ENCODE measurements at places on chromosomes 1 and 21.

- DNase-seq = no peak
Measured at GRCh38 chr1:26574719-26575251, 45.2 kb downstream of the RPS6KA1 start.

- no peak for DNase-seq
Measured at GRCh38 chr1:93673163-93673829, 8.3 kb downstream of the BCAR3 start.

DNA sequence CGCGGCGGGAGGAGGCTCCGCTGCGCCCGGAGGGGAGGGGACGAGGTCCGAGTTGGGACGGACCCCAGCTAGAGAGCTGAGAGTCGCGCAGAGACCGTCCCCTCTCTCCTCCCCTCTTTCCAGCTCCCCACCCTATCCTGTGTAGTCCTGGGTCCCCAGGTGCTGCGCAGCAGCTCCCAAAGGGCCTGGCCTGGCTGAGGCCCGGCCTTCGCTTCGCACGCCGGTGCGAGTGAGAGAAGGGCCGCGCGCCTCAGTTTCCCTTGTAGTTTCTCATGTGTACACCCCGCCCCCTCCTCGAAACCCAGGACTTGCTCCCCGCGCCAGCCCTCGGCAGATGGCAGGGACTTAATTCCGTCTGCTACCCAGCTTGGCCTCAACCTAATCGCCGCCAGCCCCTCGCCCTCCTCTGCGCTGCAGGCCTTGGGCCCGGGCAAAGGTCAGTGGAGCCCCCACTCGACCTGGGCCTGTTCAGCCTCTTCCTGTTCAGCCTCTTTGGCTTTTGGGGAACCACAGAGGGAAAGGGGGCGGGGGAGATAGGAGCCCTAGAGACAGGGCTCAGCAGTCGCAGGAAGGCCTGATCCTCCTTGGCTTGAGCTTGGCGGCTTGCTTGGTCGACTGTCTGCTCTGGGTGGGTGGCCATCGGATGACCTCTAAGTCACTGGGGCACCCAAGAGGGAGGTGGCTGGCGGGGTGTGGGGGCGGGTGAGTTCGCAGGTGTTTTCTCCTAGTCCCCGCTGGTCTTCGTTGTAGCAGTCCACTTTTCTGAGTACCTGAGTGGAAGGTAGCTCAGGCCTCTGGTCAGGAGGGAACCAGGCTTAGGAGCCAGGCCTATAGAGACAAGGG, 1.0 kb downstream of the ZNF687 start:
- no peak for DNase-seq

GRCh38 chr21:44088401-44088780, 18.8 kb upstream of the PWP2 start:
- no peak for DNase-seq

GRCh38 chr1:229266832-229267500, 3.9 kb upstream of the RAB4A start:
- DNase-seq = no peak

GRCh38 chr1:37945743-37946702, 830 bp downstream of the INPP5B start:
- DNase-seq = no peak

GRCh38 chr1:65055747-65056146, 89.4 kb upstream of the JAK1 start:
- DNase-seq = no peak

DNA sequence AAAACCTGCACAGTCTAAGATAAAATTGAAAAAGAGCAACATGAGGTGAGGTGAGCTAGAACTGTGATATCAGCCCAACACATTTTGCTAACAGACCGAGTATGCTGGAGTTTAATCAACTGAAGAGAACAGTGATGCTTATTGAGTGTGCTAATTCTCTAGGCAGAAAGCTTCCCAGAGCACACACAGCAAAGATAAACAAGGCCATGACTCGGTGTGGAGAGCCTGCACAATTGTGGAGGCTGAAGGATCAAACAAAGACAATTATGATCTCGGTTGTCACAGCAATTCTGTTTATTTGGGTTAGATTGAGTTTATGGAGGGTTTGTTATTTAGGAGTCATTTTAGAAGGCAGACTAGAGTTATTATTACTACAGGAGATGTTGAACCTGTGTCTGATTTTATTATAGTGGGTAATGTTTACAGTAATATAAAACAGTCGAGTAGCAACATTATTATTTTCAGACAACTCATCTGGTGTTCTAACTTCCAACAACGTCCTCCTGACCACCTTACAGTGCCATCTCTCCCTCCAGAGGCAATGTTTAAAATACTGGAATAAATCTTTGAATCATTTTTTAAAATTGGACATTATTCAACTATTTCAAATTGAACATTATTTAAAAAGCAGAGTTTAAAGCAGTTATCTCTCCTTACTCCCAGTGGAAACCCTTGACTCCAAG, 40.2 kb downstream of the DPT start:
- DNase-seq = no peak

- DNase-seq = no peak
Measured at GRCh38 chr1:166785987-166786386, 53.3 kb upstream of the POGK start.

DNA sequence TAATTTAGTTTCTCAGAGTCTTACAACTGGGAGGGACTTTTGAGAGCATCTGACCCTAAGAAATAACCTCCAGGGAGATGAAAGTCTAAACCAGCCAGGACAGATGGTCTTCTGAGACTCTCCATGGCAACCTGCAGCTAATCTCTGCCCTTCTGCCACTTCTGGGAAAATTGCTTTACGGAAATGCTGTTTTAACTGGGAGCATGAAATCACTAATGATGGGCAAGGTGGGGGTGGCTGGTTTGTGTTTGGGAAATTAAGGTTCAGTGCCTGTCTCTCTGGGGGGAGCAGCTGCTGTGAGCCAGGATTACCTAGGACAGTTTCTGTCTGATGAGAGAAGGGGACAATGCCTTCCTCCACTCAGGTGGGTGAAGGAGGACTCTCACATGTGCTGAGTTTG, 33.2 kb downstream of the ROR1 start:
- DNase-seq = no peak

GRCh38 chr1:173504268-173504667, 27.1 kb downstream of the PRDX6 start:
- no peak for DNase-seq

- DNase-seq = no peak
Measured at GRCh38 chr1:6267686-6268322, 6.9 kb upstream of the GPR153 start.

GRCh38 chr1:35442734-35443133, 114.5 kb downstream of the KIAA0319L start:
- DNase-seq = no peak

DNA sequence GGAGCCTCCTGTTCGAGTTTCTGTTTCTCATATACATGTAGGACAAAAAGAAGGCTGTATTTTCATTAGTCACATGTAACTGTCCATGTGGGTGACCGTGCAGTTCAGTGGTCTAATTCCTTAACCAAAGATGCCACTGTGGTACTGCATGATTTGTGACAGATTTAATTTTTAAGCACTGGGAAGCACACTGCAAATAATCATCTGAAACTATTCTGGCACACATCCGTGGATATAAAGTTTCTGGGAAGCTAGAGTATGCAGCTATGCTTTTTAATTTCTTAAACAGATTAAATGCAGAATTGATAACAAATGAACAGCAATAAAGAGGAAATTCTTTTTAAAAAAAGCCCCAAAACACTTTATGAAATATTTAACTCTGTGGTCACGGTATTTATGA, 254.8 kb downstream of the LMO4 start:
- no peak for DNase-seq

DNA sequence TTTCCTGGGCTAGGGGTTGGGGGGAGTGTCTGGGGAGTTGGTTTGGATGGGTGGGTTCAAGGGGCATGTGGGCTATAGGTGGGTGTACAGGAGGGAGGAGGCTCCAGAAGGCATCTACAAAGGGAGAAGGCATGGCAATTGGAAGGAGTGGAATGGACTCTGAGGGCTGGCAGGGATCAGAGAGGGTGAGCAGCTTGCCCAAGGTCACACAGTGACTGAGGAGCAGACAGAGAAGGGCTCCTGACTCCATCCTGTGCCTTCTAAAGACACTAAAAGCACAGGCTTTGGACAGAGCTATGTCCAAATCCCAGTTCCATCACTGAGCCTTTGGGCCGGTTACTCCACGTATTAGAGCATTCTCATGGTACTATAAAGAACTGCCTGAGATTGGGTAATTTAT, 151.8 kb downstream of the PTPRU start:
- no peak for DNase-seq

- no peak for DNase-seq
Measured at GRCh38 chr1:14138687-14139086, 438.7 kb downstream of the PRDM2 start.

DNA sequence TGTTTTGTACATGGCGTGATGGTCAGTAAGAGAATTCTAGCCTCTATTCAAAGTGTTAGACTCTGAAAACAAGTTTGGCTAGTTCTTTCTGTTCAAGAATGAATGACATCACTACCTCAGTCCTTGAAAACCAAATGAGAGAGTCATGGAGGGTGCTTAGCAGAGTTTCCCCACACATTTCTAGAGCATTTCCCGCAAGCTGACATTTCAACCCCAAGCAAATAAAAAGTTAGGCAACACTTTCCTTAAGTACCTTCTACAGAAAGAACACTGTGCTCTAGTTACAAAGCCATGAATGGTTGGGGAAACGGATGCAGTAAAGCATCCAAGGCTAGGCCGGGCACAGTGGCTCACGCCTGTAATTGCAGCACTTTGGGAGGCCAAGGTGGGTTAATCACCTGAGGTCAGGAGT, 47.9 kb upstream of the SLC44A3 start:
- peak; percentile 57 for DNase-seq

DNA sequence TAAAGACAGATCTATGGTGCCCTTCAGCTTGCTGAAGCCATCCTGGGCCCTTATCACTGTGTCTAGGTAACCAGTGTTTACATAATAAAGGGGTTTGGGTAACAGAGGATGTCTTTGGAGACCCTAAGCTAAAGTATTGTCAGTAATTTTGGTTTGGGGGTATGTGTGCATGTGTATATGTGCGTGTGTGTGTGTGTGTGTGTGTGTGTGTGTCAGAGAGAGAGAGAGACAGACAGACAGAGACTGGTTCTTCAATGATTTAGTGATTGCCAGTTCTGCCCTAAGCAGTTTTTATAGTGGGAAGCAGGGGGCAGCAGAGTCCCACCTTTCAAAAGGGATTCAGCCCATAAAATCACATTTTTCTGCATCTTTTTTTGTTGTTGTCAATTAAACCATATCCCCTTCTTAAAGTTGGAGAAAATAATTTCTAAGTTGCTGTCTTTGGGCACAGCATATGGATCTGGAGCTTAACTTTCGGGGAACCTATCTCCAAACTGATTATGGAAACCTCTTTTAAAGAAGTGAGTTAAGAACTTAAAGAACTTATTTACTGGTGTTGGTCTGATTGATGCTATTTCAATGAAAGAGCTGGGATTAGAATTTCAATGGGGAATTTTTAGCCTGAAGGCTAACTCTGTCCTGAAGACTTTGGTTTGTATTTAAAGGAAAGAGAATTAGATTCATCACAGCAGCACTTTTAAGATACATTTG, 51.1 kb downstream of the ZNF326 start:
- no peak for DNase-seq

DNA sequence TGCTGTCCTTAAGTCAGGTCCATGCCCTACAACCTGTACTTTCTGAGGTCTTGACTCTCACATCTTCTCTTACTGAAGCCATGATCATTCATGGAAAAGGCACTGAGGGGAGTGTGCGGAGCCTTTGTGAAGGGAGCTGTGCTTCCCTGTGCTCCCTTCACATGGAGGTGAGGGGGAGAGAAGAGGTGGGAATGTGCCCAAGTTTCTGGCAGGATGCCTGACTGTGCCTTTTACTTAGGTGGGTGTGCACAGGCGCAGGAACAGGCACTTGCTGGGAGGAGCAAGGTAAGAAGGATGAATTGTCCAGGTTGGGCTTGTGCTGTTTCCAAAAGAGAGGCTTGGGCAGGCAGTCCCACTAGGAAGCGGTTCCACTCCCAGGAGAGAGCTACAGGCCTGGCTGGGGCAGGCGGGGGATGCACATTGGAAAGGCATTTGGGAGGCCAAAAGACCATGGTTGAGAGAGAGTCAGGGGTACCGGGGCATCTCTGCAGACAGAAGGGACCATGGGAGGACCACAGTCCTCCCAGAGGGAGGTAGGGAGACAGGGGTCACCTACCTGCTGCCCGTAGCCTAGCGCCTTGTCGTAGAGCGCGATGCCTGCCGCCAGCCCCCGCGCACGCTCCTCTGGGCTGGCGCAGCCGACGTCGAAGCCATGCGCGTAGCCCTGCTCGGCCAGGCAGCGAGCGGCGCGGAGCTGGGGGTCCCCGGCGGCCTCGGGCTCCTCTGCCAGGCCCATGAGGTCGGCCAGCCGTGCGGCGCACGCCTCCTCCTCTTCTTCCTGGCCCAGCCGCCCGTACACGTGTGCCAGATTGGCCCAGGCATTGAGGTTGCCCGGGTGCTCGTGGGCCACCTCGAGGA, 853 bp downstream of the TTC22 start:
- no peak for DNase-seq

- no peak for DNase-seq
Measured at GRCh38 chr1:42311138-42311537, 23.9 kb downstream of the FOXJ3 start.

DNA sequence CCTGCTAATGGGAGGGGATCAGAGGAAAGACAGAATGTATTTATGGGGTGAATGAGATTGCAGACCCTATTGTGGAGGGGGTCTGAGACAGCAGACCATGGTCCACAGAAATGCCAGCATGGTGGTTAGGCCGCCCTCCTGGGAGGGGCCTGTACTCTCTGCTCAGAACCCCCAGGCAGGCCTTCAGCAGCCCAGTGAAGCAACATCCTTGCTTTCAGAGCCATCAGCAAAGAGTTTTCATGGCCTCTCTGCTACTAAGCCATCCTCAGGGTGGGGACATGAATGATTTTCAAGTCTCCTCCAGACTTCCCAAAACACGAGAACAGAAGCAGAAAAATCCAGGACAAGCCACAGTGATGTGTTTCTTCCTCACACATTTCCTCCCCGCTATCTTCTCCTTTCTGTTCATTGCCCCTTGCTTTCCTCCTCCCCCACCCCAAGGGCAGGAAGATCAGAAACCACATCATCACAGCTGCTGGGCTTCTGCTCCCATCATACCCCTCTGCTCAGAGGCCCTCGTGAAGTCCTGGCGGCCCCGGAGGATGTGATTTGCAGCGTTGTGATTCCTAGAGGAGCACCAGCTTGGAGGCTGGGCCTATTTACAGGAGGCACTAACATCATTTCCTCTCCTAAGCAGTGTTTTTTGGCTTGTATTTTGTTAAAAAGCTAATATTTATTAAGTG, 48.0 kb downstream of the ABCA4 start:
- no peak for DNase-seq

- DNase-seq = no peak
Measured at GRCh38 chr1:8283058-8283884, 34.6 kb upstream of the SLC45A1 start.

- DNase-seq = no peak
Measured at GRCh38 chr1:26697431-26697977, 1.7 kb downstream of the ARID1A start.

- DNase-seq = no peak
Measured at GRCh38 chr21:44920694-44921604, at the start of gene ITGB2. TSS of gene ITGB2 (minus strand) at chr21:44920899. CDS start at chr21:44910782, 10,117 bp downstream.

DNA sequence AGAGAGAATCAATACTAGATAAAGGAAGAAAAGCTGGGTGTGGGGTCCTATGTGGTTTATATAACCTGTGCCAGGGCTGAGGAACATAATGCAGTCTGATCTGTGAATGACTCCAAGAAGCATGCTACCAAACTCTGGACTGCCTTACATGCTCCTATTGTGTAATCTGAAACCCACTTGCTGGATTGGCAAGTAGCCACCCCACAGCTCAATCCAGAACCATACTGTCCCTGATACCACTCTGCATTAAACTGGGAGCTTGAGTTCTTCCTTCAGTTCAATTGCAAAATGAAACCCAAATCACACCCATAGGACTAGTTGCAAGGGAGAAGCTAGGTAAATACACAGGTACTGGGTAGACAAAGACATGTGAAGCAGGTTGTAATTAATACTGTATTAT, 115.4 kb upstream of the NEGR1 start:
- DNase-seq = peak; percentile 20

All from DMS79 (cell line).